ENCODE measurements at places on chromosomes 2 and 18.
A peak's percentile ranks its signal among the peaks of the same experiment; 100 is the strongest.

DNA sequence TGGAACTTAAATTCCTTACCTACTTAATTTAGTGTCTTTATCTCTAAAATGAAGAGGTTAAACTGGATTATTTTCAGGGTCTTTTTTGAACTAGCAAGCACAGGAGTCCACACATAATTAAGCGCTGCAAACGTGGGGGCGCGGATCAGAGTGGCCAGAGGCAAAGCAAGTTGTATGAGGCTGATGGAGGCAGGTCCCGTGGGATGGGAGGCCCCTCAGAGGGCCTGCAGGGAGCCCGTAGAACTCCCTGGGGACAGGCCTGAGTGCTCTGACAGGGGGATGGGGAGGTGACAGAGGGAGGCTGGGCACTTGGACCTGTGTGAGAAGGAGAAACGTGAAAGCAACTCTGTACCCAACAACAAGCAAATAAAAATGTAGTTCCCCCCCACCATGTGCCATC is 177.8 kb downstream of the ACKR3 start:
- DNase-seq: no peak

DNA sequence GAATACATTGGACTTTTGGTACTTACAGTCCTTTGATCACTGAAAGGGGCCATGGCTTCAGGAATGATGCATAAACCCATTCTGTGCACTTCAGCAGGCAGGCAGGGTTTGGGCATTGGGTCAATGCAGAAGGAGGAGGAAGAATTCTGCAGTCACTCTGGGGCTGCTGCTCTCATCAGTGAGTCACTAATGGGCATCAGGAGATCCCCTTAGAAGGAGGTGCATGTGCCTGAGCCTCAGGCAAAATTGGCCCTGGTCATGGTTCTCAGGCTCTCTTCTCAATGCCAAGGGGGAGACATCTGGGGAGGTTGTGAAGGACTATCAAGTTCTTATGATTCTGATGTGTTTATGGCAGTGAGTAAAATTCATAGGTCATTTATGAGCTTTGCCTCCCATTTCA is 52.0 kb upstream of the TNP1 start:
- DNase-seq: no peak

DNA sequence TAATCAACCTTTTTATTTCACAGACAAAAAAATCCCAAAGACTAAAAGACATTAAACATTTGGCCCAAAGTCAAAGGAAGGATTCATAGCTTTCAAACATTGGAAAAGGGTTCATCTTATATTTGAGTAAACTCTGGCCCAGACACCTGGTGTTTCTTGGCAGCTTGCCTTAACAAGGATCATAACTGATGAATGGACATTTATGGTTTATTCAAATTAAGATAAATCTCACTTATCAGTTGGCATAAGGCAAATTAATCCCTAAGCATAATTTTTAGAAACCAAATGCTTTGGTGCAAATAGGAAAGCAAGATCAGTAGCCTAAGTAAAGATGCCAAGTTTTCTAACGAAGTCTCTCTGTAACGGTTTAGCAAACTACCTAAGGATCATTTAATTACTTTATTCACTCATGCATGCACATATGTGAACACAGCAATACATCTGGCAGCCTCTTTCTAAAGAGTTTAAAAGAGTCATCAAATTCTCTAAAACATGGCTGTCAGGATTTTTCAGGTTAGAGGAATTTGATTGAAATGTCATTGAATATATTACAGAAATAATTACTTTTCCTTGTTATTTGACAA is 323.4 kb upstream of the RBMS1 start:
- no peak for DNase-seq

- no peak for DNase-seq
These were observed 7.6 kb downstream of the ZC3H15 start for GRCh38 chr2:186493564-186494085.

- no peak for DNase-seq
These were observed 50.6 kb upstream of the SPRED2 start for GRCh38 chr2:65482971-65483370.

DNA sequence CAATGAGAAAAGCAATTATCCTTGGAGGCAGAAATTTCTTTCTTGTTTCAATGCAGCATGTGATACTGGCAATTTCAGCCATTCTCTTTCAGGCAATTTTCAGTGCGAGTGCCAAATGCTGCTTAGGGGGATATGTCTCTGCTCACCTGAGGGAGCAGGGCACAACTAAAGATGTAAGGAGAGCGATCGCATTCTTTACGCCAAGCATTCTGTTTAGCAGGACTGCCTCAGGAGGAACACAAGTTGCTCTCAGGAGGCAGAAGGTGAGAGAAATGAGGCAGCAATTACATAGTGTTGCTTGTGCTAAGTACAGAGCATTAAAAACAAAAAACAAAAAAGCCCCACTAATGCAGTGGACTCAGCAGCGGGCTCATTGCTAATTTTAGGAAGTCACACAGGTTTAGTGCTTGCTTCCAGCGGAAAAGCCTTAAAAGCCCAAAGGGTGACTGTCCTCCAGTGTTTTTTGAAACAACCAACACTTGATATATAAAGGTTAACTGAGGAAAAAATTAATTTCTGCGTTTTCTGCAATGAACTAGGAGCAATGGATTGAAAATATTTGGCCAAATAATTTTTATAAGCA is 116.9 kb downstream of the METTL8 start:
- no peak for DNase-seq

DNA sequence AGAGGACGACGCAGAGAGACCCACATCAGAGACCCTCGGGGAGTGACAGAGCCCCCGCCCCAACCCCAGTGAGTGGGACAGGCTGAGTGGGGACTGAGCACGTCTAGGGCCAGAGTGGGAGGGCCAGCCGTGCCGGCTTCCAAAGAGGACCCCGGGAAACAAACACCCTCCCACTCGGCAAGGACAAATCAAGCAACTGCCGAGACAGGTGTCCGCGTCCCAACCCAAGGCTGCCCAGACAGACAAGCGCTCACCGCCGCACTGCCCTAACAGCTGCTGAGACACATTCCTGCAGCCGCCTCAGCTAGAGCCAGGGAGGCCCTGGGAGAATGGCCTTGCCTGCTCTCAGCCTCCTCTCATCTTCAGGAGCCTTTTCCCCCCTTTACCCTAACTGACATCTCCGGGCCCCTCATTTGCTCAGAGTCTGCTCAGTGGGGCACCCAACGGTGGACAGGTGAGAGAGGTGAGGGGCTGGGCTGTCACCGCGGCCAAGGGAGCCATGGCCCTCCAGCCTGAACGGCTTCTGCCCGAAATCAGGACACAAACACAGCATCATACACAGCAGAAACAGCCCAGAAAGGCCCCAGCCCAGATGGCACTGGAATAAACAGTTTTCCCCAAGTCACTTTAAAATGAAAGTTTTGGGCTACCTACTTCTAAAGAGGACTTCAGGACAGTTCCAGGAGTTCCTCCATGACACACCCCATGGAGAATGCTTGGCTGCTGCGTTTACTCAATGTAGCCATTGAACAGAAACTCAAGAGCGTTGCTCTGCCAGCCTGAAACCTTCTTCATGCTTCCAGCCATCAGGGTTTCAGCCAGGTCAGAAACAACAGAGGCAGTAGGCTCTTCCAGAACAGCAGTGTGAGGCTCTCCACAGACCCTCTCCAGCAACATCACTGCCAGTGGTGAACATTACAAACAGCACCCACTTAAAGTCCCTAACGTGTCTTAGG is 23.6 kb downstream of the SLC66A2 start:
- DNase-seq: no peak

DNA sequence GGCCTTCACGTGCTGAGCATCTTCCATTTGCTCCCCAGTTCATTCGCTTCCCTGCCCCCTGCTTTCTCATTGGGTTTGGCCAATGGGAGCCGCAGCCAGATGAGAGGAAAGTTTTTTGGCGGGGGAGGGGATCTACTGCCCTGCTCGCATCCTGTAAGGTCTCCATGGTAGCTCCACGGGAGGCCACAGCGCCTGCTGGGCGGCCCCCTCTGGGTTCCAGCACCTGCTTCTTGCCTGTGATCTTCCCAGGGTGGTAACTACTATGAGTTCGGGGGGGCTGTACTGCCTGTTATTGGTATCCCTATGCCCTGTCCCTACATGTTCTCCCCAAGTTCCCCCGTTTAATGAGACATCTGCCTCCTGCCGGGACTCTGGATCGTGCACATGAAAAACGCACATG is 57.2 kb downstream of the INPP5D start:
- peak; percentile 18 for DNase-seq

DNA sequence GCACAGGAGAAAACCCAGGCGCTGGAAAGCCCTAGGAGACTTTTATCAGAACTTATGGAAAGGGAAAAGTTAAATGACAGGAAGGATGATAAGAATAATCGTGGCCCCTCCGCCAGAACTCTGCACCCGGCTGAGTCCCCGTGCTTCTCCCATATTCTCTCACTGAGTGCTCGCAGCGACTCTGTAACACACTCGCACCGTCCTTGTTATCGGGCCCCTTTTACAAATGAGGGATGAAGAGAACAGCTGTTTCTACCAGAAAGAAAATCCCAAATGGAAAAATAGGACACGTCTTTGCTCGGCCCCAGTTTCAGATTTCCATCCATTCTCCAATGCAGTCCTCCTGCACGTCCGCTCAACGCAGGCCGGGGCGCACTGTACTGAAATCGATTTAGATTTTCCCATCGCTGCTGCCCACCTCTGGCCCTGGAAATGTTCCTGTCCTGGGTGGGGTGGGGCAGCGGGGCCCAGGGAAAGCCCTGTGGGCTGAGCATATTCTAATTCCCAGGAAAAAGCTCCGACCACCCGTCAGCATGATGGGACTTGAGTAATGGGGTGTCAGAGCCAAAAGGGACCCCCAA is 66.4 kb downstream of the KCNF1 start:
- no peak for DNase-seq

- DNase-seq: no peak
These were observed 125.1 kb downstream of the PMAIP1 start for GRCh38 chr18:60024857-60025256.
